H1 (cell line): ENCODE measurements at places on chromosomes 16 and 17. TPM values are rescaled to one million over a fixed set of nuclear protein-coding genes. Genes with fewer than 3 reads are reported as not detected.

DNA sequence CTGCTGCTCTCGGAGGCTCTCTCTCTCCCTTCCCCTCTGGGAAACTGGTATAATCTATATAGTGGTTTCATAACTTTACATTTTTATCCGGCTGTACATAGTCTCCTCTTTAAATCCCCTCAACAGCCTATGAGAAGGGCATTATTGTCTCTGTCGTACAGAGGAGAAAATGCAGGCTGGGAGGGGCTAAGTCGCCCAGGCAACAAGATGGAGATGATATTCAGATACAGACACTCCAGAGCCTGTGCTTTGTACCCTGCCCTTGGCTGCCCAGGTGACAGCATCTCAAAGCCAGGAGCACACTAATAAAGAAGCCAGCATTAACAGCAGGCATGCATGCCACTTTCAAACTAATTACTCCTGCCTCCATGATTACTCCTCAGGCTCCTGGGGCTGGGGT, 4.7 kb upstream of the EIF1 start:
- no peak overlapping the region for H3K4me3 ChIP-seq
- H3K27me3 ChIP-seq, result no peaks in the 10 kb centered on the region
- no peak for DNase-seq
- H3K27ac ChIP-seq, result no peak overlapping the region
- H3K36me3 ChIP-seq, result no peaks in the 10 kb centered on the region

DNA sequence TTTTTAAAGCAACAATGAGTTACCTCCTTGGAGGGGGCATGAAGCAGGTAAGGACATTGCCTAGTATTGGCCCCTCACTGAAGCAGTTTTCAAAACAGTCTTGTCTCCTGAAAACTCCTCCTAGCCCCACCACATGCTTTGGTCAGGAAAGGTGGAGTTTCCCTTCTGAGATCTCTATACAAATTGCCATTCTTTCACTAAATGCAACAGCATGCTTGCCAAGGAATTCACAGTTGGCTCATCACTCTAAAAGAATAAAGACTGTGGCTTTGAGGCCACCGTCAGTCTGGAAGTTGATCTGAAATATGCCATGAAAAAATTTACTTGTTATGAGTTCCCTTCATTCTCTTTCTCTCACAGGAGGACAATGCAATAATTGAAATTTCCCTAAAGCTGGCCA, 4.2 kb downstream of the TTC19 start:
- H3K36me3 ChIP-seq, result peaks cover 41% of the 10 kb centered on the region
- no peaks in the 10 kb centered on the region for H3K27me3 ChIP-seq
- no peak for DNase-seq
- no peak overlapping the region for H3K27ac ChIP-seq
- H3K4me3 ChIP-seq, result no peak overlapping the region

The VWA3A gene
- total RNA-seq, result not detected in 2 replicates

- no peaks in the 10 kb centered on the region for H3K4me1 ChIP-seq
- DNase-seq, result no peak
- no peak overlapping the region for H3K4me3 ChIP-seq
- H3K27ac ChIP-seq, result no peak overlapping the region
Observed at GRCh38 chr16:54724346-54724925, 206.2 kb upstream of the IRX5 start.

DNA sequence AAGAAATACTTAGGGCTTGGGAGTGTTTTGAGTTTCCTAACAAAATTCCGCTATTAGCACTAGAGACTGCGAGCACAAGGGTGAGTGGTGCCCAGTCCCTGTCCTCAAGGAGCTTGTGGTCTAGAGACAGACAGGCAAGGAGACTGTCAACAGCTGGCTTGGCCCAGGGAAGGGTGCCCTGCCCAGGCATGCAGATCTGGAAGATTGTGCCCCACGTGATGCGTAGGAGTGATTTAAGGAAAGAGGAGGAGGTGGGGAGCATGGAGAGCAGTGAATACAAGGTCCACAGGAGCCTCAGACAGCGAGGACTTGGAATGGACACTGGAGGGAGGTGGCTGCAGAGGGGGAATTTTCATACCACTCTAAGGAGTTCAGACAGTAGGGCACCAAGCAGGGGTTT, 25.0 kb downstream of the SCPEP1 start:
- no peak overlapping the region for H3K27ac ChIP-seq
- H3K27me3 ChIP-seq, result no peaks in the 10 kb centered on the region
- no peaks in the 10 kb centered on the region for H3K36me3 ChIP-seq

GRCh38 chr17:47763913-47764582, 31.0 kb downstream of the TBX21 start:
- no peaks in the 10 kb centered on the region for H3K27me3 ChIP-seq
- H3K27ac ChIP-seq, result no peak overlapping the region
- no peaks in the 10 kb centered on the region for H3K4me1 ChIP-seq
- no peak overlapping the region for H3K4me3 ChIP-seq

- H3K36me3 ChIP-seq, result no peaks in the 10 kb centered on the region; the same call in 1 of the 2 replicates
- DNase-seq, result no peak
- H3K27ac ChIP-seq, result no peak overlapping the region
- H3K4me1 ChIP-seq, result no peaks in the 10 kb centered on the region
- no peak overlapping the region for H3K4me3 ChIP-seq
Observed at GRCh38 chr17:78672871-78673371, 95.7 kb upstream of the DNAH17 start.

DNA sequence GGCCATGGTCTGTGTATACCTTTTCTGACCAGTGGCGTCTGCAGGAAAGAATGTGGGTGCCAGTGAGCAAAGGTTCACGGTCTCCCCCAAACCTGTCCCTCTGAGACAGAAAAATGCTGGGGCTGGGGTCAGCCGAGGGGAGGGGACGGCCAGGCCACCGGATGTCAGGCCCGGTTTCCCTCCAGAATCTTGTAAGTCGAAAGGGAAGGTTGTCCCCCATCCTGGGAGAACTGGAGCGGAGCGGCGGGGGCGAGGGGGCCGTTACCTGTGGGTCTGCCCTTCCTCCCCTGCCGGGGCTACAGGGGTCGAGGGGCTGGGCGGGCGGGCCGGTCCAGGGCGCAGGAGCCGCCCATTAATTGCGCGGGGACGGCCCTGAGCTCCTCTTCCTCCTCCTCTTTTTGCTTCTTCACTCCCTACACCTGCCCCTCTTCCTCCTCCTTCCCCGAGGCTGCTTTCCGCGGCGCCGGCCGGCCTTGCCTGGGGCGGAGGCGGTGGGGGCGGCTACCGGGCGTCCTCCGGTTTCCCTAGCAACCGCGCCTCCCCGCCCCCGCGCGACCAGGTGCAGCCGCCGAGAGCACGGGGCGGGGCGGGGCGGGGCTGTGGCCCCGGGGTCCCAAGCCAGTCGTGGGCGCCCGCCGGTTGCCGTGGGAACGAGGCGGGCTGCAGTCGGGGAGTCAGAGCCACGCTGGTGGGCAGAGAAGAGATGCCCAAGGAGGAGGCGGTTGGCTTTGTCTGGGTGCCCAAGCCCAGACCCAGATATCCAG, at the start of gene MARCHF10:
MARCHF10 (minus strand) TSS at position 503 of the 764 bp plus-strand sequence. CDS start 6,579 bp downstream, outside the sequence.
- H3K27me3 ChIP-seq, result no peaks in the 10 kb centered on the region
- 0 out of 2 replicates have a peak, but pooled peaks cover 2% of the 10 kb centered on the region for H3K4me1 ChIP-seq
- H3K27ac ChIP-seq, result no peak within 1 kb of the TSS

The ASGR2 gene
- total RNA-seq, result not detected in 2 replicates

The ESRP2 gene
- 45.8 and 50.3 TPM in 2 replicates for total RNA-seq

The C16orf90 gene
- not detected in 2 replicates for total RNA-seq

DNA sequence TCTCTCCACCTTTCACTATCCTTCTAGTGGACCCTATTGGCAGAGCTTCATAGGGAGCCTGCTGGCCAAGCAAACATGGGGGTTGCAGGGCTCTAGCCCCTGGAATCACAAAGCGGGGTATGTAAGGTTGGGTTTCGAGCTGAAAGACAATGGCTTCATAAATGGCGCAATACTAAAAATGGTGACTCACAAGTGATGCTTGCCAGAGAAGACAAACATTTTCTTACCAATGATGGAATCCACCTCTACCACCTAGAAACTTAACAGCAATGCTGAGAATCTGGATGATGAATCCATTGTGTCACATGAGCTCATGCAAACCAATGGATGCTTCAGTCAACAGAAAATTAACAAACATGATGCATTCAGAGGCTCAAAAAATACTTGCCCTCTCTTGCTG, 375.3 kb upstream of the PSMD7 start:
- H3K4me1 ChIP-seq, result no peaks in the 10 kb centered on the region
- no peak for DNase-seq
- H3K27ac ChIP-seq, result no peak overlapping the region
- no peak overlapping the region for H3K4me3 ChIP-seq
- H3K27me3 ChIP-seq, result no peaks in the 10 kb centered on the region

- H3K27ac ChIP-seq, result no peak overlapping the region
- H3K36me3 ChIP-seq, result no peaks in the 10 kb centered on the region
- no peak for DNase-seq
- H3K4me3 ChIP-seq, result no peak overlapping the region
Observed at GRCh38 chr16:77786186-77786847, 2.0 kb upstream of the VAT1L start.

The PABPN1L gene
- total RNA-seq, result not detected in 2 replicates

The STX1B gene
- 18.0 and 20.2 TPM in 2 replicates for total RNA-seq

DNA sequence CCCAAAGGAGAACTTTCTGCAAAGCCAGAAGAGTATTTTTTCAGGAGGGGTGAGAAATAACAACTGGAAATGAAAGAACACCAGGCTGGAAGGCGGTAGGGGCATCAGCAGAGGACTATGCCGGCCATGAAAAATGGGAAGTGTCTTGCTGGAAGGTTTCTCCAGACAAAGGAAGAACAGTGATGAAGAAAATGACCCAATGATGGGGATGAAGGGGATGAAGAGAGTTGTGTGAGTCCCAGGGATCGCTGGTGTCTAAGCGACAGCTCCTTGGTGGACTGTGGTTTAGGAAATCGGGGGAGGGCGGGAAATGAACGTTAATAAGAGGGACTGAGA, 623 bp downstream of the TTLL6 start:
- H3K4me1 ChIP-seq, result peaks cover 18% of the 10 kb centered on the region
- DNase-seq, result no peak
- no peaks in the 10 kb centered on the region for H3K27me3 ChIP-seq
- H3K27ac ChIP-seq, result peak overlapping the region; percentile 33; the same call in 1 of the 2 replicates
- peak overlapping the region; percentile 73 for H3K4me3 ChIP-seq

GRCh38 chr17:28298449-28298848, 20.6 kb upstream of the TMEM97 start:
- H3K27me3 ChIP-seq, result no peaks in the 10 kb centered on the region
- H3K4me3 ChIP-seq, result no peak overlapping the region
- no peak for DNase-seq
- H3K4me1 ChIP-seq, result no peaks in the 10 kb centered on the region
- no peaks in the 10 kb centered on the region for H3K36me3 ChIP-seq
- no peak overlapping the region for H3K27ac ChIP-seq

DNA sequence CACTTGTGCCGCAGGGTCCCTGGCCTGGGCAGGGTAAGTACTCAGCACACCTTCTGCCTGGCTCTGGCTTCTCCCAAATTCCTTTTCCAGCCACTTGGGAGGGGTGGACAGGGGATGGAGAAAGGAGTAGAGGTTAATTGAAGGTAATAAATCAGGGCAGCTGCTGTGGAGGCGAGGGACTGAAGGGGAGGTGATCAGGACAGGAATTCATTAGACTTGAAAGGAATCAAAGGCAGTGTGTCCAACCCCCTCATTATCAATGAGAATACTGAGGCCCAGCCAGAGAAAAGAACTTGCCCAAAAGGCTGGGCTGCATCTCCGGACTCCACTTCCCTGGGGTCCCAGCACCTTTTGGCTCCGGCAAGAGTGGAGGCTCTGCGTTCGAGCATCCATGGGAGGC, 2.4 kb downstream of the SOST start:
- H3K27me3 ChIP-seq, result no peaks in the 10 kb centered on the region
- peaks cover 25% of the 10 kb centered on the region for H3K4me1 ChIP-seq

The PRSS33 gene
- total RNA-seq, result not detected in 2 replicates

DNA sequence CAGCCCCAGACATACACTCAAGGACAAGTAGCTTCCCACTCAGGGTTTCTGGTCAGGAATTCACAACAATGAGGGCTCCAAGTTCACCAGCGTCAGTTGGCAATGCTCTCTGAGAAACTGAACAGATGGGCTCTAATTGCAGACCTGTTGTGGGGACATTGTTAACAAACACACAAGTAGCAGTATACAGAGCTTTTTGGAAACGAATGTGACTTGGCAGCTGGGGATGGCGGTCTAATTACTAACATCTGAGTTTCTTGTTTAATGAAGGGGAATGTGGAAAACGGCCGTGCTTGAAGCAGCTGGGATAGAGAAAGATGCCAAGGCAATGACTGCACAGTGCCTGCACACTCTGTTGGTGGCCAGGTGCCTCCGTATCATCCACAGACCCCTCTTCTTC, 316.1 kb upstream of the IRX3 start:
- no peak overlapping the region for H3K4me3 ChIP-seq
- H3K36me3 ChIP-seq, result no peaks in the 10 kb centered on the region
- H3K27me3 ChIP-seq, result no peaks in the 10 kb centered on the region
- H3K27ac ChIP-seq, result no peak overlapping the region

The MT1E gene
- total RNA-seq, result 3.5 and 7.9 TPM in 2 replicates

DNA sequence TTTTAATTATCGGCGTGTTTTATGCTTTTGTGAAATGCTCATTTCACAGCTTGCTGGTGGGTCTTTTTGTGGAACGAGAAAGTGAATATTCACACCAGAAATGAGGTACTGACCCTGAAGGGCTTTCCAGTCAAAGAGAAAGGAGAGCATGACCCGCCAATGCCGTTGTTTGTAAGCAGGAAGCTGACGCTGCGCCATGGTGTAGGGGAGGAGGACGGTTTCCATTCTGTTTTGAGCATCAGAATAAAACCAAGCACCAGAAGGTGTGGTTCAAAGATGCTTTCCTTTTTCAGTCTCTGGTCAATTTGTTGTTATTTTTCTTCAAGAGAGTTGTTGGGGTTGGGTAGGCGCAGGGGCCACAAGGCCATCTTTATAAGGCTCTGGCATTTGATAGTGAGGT, 669.3 kb downstream of the WWOX start:
- H3K27me3 ChIP-seq, result no peaks in the 10 kb centered on the region
- no peak for DNase-seq
- H3K27ac ChIP-seq, result no peak overlapping the region
- H3K36me3 ChIP-seq, result no peaks in the 10 kb centered on the region
- no peaks in the 10 kb centered on the region for H3K4me1 ChIP-seq

- H3K27ac ChIP-seq, result no peak overlapping the region
- DNase-seq, result no peak
- H3K4me1 ChIP-seq, result no peaks in the 10 kb centered on the region
- H3K4me3 ChIP-seq, result no peak overlapping the region
- H3K27me3 ChIP-seq, result no peaks in the 10 kb centered on the region
- no peaks in the 10 kb centered on the region for H3K36me3 ChIP-seq
Observed at GRCh38 chr16:74216319-74216718, 80.3 kb upstream of the PSMD7 start.

The NACA2 gene
- not detected in 2 replicates for total RNA-seq

The MBTD1 gene
- total RNA-seq, result 51.4 TPM in 2 replicates
